Foreskin keratinocyte (primary cell): ENCODE measurements at places on chromosomes 11 and 22. TPM values are rescaled to one million over a fixed set of nuclear protein-coding genes. Genes with fewer than 3 reads are reported as not detected.

Gene RBMXL2
- not detected in 2 replicates for total RNA-seq

Gene TRIM34
- total RNA-seq, result 6.8 and 8.1 TPM in 2 replicates

Gene GAB4
- not detected in 2 replicates for total RNA-seq

Gene WBP2NL
- total RNA-seq, result 0.07 and 0.41 TPM in 2 replicates

Gene SLC6A5
- not detected in 2 replicates for total RNA-seq

DNA sequence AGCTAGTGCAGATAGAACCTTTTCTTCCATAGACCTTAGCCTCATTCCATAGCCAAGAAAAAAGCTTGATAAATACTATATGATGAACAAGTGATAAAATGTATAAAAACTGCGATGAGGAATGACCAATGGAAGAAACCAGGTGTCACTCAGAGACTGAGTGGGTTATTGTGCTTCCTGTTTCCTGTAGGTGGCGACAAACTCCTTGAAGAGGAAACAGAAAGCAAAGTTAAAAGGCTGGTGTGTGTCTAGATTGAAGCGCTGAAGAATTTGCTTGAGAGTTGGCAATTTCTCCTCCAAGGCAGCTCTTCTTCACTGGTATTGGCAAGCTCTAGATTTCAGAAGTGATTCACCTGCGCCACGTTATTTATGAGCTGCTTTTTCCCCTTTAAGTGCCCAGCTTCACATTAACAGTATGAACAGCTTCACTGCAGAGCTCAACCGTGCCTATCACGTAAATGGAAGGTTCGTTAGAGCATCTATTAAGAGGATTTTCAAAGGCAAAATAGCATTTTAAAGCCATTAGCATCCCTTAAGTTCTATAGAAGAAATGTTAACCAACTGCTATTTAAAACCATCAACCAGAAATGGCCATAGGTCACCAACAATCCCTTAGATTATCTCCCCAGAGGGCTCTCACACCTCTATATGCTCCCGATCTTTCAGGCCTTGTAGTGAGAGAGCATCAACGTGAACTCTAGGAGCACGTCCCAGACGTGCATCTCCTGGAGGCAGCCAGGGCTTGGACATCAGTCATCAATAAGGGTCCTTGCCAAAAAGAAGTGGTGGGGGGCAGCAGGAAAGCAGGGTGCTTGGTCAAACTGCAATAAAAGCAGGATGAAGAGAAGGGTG, 179.4 kb downstream of the CADM1 start:
- no peak for DNase-seq

DNA sequence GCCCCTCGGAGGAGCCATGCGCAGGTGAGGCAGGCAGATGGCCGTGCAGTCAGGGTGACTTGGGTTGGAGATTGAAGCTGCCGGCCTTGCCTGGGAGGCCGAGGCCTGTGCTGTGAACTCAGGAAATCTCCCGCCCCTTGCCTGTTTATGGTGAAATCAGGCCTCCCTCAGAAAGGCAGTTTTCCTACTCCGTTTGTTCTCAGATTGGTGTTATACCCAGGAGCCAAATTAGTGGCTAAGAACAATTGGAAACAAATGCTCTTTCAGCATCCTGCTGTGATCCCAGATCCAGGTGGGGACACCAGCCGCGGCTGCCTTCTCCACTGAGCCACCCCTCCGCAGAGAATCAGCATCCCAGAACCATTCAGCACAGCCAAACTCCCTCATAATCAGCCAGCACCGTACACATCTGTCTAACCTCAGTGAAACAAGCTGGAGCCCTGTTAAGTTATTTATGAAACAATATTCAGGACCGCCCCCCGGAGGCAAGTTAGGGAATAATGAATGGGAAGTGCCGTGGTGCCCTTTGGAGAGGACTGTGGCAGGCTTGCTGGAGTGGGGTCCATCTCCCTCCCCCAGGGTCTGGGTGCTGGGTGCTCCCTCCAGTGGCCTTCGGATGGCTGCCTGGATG, 60.0 kb downstream of the PKNOX2 start:
- DNase-seq, result no peak

DNA sequence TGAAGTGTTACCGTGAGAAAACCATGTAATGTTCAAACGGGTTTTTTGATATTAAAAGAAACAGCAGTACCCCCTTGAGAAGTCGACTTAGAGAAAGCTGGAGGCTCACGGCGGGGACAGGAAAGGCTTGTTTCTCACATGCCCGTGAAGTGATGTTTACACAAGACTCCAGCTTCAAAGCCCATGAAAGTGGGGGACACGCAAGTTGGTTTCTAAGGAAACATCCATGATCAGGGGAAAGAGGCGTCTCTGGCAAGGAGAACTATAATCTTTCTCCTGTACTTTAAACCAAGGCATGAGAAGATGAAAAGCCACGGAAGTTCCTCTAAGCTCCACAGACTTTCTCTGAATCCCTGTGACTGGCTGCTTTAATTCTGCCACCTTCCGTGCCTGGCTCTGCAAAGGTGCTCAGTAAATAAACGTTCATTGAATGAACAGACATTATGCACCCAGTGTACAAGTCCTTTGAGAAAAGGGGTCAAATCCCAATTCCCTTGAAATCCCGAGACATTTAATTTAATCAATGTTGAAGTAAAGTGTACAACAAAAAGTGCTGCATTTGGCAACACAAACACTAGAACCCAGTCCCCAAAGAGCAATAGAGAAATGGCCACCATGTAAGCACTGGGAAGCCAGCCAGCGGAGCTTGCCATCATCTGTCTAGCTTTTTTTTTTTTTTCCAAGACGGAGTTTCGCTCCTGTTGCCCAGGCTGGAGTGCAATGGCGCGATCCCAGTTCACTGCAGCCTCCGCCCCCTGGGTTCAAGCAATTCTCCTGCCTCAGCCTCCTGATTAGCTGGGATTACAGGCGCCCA, 58.7 kb downstream of the AHNAK start:
- no peak for DNase-seq

GRCh38 chr11:117187799-117188481, 9.4 kb downstream of the SIDT2 start:
- no peak for DNase-seq

- peak; percentile 69 for DNase-seq
Measured at GRCh38 chr11:61281581-61282250, 13.4 kb downstream of the VWCE start.

DNA sequence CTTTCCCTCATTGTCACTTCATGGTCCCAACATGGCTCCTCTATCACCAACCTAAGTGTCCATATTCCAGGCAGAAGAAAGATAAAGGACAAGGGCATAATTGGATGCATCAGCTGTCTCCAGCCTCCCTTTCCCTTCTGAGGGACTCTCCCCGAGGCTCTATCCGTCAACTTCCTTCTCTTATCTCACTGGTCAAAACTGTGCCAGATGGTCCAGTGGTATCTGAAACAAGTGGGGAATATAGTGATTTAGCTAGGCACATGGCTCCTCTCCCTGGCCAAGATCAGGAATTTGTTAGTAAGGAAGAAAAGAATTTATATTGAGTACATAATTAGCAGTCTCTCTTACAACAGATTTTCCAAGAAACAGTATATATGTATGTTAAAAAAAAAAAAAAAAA, 12.6 kb upstream of the SPON1 start:
- DNase-seq, result no peak

GRCh38 chr11:43573233-43573632, 107.3 kb upstream of the HSD17B12 start:
- no peak for DNase-seq

GRCh38 chr11:34344768-34345539, 12.9 kb downstream of the ABTB2 start:
- DNase-seq, result peak; percentile 89

- DNase-seq, result no peak
Measured at GRCh38 chr11:128834157-128834556, 32.9 kb downstream of the KCNJ1 start.

- DNase-seq, result peak; percentile 26
Measured at GRCh38 chr11:115439385-115439784, 64.8 kb downstream of the CADM1 start.

DNA sequence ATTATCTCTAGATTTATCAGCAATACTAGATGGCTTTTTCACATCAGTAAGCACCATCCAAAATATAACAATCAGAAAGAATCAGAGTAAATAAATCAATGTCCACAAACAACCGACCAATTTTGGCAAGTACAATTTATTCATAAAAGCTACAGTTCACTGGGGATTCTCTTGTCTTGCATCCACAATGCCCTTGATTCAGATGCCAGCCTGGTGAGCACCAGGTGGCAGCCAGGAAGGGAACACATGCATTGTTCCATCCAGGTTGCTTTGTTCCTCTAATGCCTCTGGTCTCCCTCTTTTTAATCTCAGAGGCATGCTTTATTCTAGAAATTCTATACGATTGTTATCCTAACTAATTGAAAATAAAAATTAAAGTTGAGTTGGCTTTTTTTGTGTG, 242.1 kb upstream of the KIRREL3 start:
- no peak for DNase-seq

- no peak for DNase-seq
Measured at GRCh38 chr11:36108881-36109589, 165.2 kb downstream of the LDLRAD3 start.

DNA sequence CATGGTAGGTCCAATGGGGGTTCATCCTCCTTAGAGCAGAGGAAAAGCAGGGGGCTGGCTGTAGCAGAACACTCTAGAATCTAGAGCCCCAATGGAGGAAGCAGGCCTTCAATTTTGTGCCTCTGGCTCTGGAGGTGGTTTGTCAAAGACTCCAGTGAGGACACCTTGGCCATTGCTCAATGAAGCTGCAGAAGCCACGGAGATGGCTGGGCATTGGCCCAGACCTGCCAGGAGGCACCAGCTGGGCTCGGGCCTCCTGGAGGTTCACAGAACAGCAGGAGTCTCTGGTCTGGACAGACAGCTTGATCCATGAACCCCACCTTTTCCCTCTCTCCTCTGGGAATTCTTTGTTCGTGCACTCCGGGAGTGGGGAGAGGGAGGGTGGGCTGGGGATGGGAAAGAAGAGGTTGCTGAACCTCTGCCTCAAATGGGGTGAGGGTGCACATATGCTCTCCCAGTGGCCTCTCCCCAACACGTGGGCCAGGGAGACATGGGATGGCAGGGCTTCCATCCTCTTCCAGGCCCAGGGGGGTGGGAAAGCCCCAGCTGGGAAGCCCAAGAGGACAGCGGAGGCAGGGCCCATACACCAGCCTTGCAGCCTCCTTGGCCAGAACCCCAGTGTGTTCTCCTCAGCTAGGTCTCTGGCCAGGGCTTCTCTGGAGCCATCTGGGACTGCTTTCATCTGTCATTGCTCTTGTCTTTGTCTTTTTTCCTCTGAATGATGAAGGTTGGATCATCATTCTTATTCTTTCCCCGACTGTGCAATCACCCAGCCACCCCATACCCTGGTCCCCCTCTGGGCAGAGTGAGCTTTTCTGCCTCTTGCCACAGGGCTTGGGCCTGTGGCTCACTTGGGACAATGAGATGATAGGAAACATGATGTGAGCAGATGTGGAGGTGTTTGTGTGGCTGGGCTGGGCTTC, 1019.4 kb downstream of the BRD1 start:
- DNase-seq, result no peak

DNA sequence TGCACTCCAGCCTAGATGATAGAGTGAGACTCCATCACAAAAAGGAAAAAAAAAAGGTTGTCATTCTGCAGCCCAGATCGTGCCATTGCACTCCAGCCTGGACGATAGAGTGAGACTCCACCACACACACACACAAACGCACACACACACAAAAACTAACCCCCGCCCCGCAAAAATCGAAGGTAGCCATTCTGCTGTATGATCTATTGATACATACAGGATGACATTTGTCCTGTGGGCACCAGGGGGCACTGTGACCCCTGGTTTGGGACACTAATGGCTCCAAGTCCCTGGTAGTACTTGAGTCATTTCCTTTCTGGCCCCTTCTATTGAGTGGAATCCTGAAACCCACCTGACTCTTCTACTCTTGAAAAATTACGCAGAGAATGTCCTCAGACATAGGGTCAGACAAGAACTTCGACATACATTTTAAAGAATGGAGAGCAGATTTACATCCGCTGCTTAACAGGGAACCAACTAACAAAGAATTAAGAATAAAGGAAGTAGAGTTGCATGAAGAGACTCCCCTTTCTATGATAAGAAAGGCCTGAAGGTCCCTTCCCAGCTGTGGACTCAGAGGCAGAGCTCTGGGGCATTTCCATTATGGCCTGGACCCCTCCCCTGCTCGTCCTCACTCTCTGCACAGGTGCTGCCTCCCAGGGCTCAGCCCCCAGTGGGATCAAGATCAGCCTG, 35.0 kb upstream of the PRAME start:
- DNase-seq, result no peak

DNA sequence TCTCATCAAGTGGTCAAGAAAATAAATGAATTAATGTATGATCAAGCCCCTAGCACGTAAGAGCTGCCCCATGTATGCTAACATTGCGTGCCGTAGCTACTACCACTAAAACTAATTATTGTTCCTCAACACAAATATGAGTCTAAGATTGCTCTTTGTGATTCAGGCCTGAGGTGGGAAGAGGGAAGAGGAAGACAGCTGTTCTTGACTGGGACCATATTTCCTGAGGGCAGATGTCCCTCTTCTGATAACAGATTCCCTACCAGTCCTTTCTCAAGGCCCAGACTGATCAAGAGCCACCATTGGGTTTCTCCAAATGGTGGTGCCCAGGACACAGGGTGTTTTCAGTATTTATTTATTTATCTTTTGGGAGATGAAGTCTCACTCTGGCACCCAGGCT, 87.2 kb upstream of the CADM1 start:
- no peak for DNase-seq

DNA sequence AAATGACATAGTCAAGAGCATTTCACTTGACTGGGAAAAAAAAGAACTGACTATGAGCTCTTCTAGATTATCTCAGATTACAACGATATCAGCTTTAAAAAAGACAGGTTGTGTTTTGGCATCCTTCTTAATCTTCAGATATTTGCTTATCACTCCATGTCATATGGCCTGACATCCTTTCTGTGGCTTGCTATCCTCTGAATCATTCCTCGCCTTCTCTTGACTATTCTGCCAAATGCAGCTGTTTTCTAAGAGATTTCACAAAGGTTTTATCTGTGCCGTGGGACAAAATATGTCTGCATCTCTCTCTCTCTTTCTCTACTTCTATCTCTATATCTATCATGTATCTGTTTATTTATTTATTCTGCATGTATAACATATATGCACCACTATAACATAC, 746.1 kb downstream of the CNTN5 start:
- DNase-seq, result no peak

GRCh38 chr11:31921081-31921480, 110.0 kb upstream of the PAX6 start:
- peak; percentile 26 for DNase-seq

DNA sequence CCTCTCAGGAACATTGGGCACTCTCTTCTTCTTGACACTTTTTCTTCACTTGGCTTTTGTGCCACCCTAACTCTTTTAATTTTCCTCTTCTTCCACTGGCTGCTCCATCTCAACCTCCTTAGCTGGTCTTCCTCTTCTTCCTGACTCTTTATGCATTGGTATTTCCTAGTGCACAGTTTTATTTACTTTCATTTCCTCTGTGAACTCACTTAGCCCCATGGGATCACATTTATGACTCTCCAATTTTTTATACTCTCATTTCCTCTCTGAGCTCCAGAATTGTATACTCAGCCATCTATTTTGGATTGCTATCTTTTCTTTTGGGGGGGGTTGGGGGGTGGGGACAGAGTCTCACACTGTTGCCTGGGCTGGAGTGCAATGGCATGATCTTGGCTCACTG, 38.5 kb upstream of the LARGE1 start:
- no peak for DNase-seq
